Stromal cell of bone marrow (primary cell): ENCODE measurements at places on chromosomes 11 and 22.

- no peak for DNase-seq
Observed at GRCh38 chr22:30743257-30744020, 48.8 kb downstream of the OSBP2 start.

DNA sequence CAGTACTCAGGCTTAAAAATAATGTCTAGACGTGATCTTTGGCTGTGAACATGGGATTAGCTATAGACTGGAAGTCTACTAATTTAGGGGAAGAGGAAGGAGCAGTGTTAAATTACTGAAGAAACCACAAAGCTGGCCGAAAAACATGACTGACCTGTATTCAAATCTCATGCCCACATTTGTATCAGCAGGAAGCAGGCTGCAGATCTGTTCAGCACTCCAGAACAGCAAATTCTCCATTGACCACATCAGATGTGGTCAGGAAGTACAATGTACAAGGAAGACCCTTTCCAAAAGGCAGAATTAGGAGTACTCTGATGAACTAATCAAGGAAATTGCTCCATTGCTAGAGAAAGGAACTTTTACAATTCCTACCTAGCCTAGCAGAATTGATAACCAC lies 31.7 kb downstream of the DCDC1 start:
- DNase-seq: no peak

DNA sequence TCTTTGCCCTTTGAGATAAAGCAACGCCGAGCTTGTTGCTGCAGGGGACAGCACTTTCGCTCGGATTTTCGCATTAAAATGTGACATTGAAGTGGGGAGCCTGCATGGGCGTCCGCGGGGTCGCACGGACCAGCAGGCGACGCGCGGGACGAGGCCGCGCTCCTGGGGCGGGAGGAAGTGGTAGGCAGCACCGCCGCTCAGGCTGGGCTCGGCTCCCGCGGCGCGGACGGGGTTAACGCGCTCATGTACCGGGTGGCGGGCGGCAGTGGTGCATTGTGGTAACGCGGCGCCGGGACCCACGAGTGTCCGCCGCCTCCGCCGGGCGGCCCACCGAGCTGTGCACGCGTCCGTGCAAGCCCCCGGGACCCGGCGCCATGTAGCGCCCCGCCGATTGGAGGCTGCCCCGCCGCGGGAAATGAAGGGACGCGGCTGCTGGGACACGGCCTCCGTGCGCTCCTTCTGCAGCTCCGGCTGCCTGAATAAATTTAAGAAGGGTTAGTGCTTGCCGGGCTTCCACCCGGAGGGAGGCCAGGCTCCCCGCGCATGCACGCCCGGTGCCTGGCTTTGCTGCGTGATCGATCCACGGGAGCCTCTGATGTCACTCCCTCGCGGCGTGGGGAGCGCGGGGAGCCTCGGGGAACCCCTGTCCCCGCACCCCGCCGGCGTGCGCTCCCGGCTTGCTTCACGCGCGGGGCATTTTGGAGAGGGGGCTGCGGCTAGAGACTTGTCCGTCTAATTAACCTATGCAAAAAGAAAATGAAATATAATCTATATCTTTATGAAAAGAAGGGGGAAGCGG lies 127.7 kb downstream of the OSBP2 start:
- DNase-seq: no peak

DNA sequence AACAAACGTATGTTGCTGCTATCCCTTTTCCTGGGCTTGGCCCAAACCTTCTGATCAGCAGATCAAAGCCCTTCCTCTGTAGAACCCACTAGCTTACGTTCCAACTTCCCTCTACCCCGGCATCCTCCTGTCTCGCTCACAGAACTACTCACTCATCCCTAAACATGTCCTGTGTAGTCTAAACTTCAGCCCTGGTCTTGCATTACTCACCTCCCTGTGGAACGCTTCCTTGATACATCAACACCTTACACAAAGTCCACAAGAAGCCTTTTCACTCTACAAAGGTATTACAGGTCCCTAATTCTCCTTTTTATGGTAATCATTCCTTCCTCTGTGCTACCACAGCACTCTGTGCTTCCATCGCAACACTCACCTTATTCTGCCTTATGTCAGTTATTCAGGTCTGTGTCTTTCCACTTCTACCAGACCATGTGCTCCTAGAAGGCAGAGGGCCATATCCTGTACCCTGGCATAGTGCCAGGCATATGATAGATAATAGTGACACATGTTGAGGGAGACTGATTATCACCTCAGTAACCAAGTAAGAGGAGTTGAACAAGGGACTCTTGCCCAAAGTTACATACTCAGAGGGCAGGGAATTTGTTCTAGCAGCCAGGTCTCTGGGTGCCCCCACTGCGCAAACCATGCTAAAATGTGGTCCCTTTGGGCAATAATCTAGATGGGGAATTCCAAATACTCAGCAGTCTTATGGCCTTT lies 41.6 kb downstream of the USP35 start:
- no peak for DNase-seq

GRCh38 chr11:121153472-121153871 lies 52.4 kb downstream of the TECTA start:
- no peak for DNase-seq
